Osteocyte (in vitro differentiated cells): ENCODE measurements at places on chromosomes 1 and 21. TPM values are rescaled to one million over a fixed set of nuclear protein-coding genes. Genes with fewer than 3 reads are reported as not detected.
A peak's percentile ranks its signal among the peaks of the same experiment; 100 is the strongest.

DNA sequence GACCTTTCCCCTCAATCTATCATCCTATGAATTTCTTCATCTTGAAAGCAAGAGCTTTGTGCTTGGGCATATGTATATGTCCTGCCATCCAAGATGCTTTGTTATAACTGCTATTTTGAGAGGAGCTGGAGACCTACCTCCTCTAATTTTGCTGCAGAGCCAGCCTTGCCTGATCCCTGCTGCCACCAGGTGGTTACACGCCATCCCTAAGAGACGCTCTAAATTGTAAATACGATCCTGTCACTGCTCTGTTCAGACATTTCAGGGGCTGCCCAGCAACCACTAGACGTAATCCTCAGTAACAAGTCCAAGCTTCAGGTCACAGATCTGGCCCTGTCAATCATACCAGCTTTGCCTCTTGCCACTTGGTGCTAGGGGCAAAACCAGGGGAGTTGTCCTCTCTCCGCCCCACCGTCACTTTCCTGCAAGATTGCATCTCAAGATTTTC, 32.9 kb downstream of the GPA33 start:
- DNase-seq, result no peak

DNA sequence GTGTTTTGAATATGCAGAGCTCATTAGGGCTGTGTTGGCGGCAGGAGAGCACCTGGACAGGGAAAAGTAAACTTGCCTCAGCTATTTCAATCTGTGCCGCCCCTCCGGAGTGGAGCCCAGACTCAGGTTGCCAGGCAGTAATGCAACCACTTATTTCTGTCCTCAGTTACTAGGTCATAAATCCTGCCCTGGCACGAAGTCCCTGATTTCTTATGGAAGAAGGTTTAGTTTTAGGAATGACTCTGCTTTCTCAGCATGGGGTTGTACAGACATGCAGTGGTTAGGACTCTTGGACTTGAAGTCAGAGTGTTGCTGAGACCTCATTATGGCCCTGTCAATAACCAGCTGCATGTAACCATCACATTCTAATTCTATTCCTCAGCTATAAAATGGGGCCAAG, 98.3 kb upstream of the FGGY start:
- no peak for DNase-seq

- no peak for DNase-seq
Measured at GRCh38 chr1:27489501-27489972, 430 bp downstream of the WASF2 start.

DNA sequence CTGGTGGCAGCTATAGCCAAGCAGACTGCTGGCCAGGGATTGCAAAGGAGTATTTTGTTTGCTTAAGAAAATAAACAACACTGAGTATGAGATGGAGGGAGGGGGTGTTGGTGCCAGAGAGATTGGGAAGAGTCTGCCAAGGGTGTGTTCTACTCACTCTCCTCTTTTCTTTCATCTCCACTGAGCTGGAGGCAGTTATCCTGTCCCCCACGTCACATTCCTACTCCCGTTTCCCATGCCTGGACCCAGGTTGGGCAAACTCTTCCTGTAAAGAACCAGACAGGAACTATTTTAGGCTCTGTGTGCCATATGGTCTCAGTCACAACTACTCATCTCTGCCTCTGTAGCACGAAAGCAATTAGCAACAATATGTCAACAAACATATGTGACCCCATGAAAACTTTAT, 1.4 kb upstream of the IL24 start:
- DNase-seq, result peak; percentile 32

- no peak for DNase-seq
Measured at GRCh38 chr1:169141356-169141755, 34.9 kb downstream of the ATP1B1 start.

DNA sequence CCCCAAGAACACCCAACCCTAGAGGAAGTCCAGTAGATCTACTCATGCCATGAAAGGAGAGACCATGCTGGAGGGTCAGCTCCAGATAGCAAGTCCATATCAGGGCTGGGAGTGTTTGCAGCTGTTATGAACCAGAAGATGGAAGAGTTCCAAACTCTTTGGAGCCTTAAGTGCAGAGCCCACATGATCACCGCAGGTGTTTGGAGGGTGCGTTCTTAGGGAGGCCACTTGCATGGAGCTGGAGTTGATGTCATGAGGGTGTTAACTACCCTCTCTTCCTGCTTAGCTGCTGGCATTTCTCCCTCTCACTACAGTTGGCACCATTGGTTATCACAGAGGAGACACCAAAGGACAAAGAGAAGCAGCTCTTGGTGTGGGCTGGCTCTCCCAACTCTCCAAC, 616.9 kb downstream of the AJAP1 start:
- no peak for DNase-seq

DNA sequence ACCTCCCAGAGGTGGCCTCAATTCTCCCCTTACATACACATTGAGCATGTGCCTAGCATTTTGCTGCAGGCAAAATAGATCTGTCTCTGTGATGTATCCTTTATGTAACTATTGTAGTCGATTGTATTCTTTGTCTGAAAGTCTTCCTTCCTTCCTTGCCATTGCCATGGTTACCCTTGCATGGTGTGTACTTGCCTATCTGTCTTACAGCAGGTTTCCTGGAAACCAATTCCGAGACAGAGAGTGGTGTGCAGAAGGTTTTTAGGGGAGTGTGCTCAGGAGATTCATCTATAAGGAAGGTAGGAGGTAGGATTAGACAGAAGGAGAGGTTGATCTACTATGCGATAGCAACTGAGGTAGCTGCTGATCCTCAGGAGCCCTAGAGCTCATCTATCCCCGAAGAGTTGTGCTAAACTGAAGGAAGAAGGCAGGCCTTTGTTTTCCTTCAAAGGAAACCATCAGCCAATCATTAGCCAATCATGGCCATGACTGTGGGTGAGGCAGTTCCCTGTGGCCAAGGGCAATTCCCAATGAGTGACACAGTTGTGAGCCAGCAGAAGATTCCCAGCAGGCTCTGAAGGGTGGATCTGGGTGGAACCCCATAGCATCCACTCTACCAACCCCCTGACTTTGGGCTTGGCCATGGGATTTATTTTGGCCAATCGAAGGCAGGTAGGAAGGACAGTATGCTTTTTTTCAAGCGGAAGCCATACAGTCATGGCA, 15.0 kb downstream of the CITED4 start:
- no peak for DNase-seq

GRCh38 chr1:1915911-1916840, 1.1 kb downstream of the CALML6 start:
- DNase-seq, result no peak

IL20 gene
- total RNA-seq, result not detected in 2 replicates

TPTE gene
- total RNA-seq, result not detected in 2 replicates

PAFAH2 gene
- total RNA-seq, result 8.4 and 10.4 TPM in 2 replicates

TMEM240 gene
- 12.4 and 16.6 TPM in 2 replicates for total RNA-seq

TMEM82 gene
- not detected in 2 replicates for total RNA-seq

NECTIN4 gene
- not detected in 2 replicates for total RNA-seq

UBL4B gene
- total RNA-seq, result not detected in 2 replicates

OR2T11 gene
- total RNA-seq, result not detected in 2 replicates
